Breast epithelium (tissue), 4 donors: ENCODE measurements at places on chromosomes 4 and X. TPM values are rescaled to one million over a fixed set of nuclear protein-coding genes. Genes with fewer than 3 reads are reported as not detected.

- no peak for DNase-seq
These were observed 9.4 kb upstream of the CPLX1 start for GRCh38 chr4:835148-836002.

Gene NUDT10
- 0.64 TPM for total RNA-seq

Gene CDKL5
- total RNA-seq = 14.3 TPM

Gene SPANXD
- total RNA-seq = not detected

Gene NPY2R
- 11.4 TPM for total RNA-seq

- DNase-seq = no peak
These were observed 145.1 kb downstream of the NHS start for GRCh38 chrX:17520016-17520615.

DNA sequence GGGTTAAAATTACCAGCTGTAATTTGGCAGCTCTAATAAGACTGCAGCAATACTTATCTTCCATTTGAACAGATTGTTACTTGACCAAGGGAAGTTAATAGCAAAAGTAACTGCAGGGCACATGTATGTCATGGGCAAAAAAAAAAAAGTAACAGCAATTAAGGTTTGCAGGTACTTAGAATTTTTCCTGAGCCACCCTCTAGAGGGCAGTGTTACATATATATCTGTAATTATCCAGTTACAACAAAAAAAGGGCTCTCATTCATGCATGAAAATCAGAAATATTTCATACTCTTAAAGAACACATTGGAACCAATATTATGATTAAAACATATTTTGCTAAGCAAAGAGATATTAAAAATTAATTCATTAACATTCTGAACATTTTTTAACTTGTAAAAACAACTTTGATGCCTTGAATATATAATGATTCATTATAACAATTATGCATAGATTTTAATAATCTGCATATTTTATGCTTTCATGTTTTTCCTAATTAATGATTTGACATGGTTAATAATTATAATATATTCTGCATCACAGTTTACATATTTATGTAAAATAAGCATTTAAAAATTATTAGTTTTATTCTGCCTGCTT is 25.1 kb downstream of the XIAP start:
- no peak for DNase-seq

Gene GNPDA2
- total RNA-seq = 17.0 TPM

DNA sequence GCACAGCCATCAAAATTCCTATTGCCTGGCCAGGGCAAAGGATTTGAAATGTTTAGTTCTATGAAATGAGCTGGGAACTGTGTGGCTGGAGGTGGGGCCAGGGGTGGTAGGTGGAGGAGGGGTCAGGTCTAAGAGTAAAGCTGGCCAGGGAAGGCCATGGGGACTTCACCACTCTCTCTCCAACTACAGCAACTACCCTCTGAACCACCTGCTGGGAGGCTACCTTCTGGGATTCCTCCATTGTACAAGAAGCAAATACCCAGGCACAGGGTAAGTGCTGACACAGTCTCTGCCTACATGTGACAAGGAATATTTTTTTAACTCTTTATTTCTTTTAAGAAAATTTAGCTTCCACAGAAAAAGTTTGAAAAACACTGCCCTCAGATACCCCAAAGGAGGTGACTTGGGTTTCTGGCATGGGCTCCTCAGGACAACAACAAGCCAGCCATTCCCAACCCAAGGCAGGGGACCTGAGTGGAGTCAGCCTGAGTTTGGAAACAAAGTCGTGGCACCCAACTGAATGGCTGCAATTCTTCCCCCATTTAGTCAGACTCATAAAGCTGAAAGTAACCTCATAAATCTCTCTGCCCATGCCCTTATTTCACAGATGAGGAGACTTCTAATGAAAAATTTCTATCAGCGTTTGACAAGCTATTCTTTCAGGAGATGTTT is 593.8 kb upstream of the DIPK2B start:
- DNase-seq = no peak

Gene WDR45
- 98.6 TPM for total RNA-seq

Gene RTL3
- total RNA-seq = not detected

- no peak for DNase-seq
These were observed 20.8 kb downstream of the RLIM start for GRCh38 chrX:74593593-74593992.

Gene ATP1B4
- total RNA-seq = not detected

- no peak for DNase-seq
These were observed 18.7 kb upstream of the ZNF157 start for GRCh38 chrX:47351706-47352105.

DNA sequence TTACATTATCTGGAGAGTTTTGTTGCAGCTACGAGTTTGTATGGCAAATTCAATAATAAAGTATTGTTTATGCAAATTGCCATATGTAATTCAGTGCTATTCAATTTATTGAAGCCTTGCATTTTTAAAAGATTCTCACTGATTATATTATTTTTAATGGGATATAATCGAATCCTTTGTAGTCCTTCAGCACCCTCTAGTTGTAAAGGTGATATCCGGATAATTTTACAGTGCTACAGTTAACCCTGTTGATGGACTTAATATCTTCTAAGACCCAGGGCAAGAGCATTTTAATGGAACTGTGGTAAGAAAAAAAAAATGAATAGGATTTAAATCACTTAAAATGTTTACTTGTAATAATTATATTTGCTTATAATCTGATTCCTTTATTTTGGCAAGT is 48.5 kb upstream of the GRIA2 start:
- no peak for DNase-seq

Gene UGT2B17
- total RNA-seq = 0.98 TPM

Gene PFKFB1
- total RNA-seq = 18.7 TPM

- DNase-seq = no peak
These were observed 68.0 kb upstream of the MAP9 start for GRCh38 chr4:155444721-155445120.

DNA sequence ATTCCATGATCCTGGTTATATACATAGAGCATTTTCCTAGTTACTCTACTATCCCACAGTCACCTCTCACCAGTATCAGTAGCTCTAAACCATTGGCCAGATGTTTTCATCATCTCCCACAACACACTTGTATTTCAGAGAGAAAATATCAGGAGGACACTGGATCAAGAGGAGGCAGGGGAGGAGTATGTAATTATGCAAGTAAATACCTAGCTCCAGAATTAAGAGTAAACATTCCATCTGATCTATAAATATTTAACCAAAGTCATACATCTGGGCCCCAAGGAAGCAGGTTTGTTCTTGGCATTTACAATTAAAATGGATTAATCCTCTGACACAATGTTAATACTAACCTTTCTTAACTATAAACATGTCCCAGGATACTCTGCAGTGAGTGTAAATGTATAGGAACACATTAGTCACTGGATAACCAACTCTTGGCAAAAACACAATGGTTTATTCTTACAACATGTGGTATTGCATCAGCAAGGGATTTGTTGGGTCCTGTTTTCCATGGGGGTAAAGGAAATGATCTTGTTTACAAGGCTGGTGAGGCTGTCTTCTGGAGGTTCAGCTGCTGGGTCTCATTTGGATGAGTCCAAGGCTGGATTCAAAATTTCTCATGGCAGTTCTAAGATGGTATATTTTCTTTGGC is 170.1 kb downstream of the ATG4A start:
- no peak for DNase-seq

DNA sequence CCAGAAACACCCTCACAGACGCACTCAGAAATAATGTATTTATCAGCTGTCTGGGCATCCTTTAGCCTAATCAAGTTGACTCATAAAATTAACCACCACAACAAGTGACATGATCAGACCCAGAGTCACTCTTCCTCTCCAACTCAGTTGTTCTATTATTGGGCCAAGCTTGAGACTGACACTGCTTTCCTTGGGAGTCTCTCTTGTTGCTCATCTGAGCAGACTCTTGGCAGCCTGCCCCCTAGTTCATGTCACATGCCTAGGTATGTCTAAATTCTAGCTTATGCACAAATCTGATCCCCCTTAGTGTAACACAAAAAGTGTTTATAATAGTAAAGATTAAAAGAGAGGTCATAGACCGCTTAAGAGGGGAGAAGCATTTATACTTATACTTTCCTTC is 72.6 kb upstream of the ADAMTS3 start:
- no peak for DNase-seq

Gene TCEAL6
- 2.6 TPM for total RNA-seq

DNA sequence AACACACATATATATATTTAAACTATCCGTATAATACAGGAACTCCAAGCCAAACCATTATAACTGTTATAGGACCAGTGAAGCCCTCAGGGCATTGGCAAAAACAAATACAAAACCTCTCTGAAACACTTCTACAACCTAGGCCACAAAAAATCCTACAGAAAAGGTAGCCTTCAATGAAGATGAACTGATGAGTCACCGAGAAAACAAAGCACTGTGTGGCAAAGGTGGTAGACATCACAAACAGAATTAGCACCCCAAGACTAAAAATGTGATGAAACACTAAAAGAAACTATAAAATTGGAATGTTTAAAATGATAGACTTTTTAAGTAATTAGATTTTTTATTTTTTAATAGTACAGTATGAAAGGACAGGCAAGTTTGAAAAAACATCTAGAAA is 5.5 kb upstream of the HSPA4L start:
- DNase-seq = no peak

DNA sequence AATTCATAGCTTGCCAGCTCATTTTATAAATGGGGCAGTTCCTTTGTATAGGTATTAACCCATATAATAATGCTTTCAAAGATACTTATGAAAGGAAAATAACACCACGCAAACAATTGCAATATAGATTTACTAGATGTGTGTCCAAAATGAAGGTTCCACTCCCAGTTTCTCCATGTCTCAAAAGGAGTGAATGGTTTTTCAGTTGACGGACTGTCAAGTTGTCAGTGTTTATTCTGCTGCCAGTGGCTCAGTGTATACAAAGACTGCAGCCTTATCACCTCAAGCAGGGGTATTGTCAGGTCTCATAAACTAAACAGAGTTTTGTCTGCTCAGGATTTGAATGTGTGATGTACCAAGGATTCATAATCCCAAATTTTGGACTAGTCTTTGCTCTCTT is 585.3 kb upstream of the ATOH1 start:
- DNase-seq = no peak

Gene STAP1
- total RNA-seq = not detected
